ENCODE measurements at places on chromosomes 6 and 20.

GRCh38 chr6:145309842-145310535 lies 425.3 kb downstream of the EPM2A start:
- no peak for DNase-seq

- no peak for DNase-seq
Measured at GRCh38 chr6:135269481-135269891, 88.4 kb downstream of the MYB start.

DNA sequence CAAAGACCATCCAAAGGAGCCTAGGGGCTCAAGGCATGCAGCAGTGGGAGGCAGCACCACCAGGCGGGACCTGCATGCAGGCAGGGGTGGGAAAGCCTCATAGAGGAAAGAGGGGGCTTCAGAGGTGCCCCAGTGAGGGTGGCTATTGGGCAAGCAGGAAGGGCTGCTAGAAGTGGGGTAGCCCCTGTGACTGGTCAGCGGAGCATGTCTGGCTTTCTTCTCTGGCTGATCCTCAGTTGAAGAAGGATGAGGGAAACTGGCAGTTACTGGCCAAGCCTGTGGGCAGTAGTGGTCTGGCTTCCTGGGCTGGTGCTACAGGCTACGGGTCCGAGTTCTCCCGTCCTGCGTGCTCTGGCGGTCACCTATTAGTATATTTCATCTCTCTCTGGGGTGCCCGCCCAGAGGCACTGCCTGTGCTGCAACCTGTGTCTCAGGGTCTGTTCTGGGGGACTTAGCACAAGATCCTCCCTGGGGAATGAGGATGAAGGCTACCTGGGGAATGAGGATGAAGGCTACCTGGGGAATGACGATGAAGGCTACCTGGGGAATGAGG lies 35.9 kb upstream of the CST7 start:
- no peak for DNase-seq

- no peak for DNase-seq
Measured at GRCh38 chr6:134520181-134521115, 202.5 kb upstream of the SGK1 start.

DNA sequence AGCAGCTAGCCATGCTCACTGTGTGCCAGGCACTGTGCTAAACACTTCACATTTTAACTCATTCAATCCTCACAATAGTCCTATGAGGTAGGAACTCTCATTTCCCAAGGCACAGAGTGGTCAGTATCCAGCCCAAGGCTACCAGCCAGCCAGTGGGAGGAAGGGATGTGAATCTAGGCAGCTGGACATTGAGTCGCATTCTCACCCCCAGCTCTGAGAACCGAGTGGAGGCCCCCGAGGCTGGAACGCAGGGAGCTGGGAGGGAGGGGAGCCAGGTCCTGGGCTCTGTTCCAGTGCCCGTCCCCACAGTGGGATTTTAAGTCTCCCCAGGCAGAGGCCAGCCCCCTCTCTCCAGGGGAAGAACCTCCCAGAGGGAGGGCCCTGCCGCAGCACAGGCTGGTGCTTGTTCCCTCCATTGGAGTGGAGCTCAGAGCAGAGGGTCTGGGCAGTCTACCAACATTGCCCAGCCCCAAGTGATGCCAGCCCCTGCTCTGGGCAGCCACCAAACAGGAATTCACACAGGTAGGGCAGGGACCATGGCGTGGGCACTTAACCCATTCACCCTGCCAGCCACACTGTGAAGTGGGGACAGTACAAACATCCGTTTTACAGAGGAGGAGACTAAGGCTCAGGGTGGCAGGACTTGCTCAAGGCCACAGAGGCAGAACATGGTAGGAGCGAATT lies 131.3 kb downstream of the CEBPB start:
- DNase-seq = no peak

DNA sequence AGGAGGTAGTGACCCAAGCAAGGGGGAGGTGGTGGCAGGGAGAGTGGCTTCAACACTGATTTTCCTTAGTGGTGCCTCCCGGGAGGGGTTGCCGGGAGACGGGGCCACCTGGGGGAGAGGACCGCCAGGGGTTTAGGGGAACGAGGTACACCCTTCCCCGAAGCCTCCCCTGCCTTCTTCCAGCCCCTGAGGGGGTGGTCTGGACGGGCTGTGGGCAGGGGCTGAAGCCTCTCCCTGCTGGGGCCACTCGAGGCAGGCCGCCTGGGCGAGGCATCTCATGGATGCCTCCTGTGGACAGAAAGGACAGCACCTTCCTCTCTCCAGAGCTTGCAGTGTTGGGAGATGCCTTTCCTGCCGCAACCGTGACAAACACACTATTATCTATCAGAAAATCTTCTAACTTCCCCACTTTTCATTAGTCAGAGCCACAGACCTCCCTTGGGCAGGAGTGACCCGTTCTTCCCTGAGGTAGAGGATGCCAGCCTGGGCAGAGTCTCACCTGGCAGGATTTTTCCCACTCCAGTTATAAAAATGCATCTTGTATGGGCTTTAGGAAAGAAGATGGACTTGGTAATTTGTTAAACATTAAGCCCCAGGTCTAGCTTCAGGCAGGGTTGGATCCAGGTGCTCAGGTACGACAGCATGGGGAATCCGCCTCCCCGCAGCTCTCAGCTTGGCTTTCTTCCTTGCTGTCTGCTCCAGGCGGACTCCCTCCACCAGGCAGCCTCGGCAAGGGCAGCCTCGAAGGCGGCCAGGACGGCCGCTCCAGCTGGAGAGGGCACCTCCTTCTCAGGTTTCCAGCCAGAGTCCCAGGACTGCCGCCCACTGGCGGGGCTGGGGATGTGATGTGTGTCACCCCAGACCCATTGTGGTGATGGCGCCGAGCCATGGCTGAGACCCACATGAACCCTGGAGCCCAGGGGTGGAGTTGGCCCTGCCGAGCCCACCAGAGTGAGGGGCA lies 11.0 kb downstream of the HRH3 start:
- DNase-seq = no peak

GRCh38 chr20:53706466-53707370 lies 113.1 kb upstream of the ZNF217 start:
- no peak for DNase-seq

GRCh38 chr20:48310305-48310704 lies 517.5 kb downstream of the PREX1 start:
- DNase-seq = no peak

GRCh38 chr6:34147906-34148630 lies 2.2 kb upstream of the GRM4 start:
- DNase-seq = no peak

DNA sequence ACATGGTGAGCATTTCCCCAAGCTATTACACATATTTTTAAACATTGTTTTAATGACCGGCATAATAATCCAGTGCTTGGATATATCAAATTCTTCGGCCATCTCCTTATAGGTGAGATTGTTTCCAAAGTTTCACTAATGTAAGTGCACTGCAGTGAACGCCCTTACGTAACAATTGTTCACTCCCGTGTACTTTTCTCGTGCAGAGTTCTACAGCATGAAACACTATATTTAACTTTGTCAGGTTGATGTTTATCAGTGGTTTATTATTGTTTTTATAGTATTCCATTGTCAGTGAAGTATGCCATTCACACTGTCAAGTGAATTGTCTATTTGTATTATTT lies 3.4 kb upstream of the GZF1 start:
- DNase-seq = no peak

- DNase-seq = no peak
Measured at GRCh38 chr6:97668716-97669115, 385.7 kb upstream of the MMS22L start.

DNA sequence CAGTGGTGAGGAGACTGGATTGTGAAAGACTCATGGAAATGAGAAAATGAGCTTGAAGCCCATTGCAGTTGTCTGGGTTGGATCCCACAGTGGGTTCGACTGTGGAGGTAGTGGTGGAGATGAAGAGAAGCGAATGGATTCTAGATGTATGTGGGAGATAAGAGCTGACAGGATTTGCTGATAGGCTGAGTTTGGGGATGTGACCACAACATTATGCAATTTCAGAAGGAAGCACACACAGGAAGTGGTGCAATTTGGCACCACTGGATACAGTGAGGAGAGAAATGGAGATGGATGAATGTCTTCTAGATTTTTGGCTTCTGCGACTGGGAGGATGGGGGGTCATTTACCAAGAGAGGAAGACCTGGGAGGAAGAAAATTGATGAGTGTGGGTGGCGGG lies 64.4 kb upstream of the MAFB start:
- no peak for DNase-seq

DNA sequence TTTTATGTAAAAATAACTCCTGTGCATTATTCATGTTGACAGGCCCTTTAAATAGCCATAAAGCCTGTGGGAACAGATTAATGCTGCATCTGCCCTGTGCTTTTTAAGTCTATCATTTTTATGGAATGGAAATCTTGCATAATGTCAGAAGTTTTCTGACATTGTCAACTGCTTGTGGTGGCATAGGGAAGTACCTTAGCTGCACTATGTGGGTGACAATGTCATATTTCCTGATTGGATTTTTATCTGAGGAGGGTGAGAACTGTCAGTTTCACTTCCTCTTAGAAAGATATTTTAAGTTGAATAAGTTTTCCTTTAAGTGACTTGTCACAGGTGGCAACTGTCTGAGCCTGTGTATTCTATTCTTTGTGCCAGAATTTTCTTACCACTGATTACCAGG lies 267.9 kb downstream of the PLCB1 start:
- DNase-seq = no peak

- DNase-seq = no peak
Measured at GRCh38 chr6:34484391-34484790, 18.5 kb downstream of the PACSIN1 start.

GRCh38 chr20:16477632-16478031 lies 95.6 kb downstream of the KIF16B start:
- DNase-seq = no peak

DNA sequence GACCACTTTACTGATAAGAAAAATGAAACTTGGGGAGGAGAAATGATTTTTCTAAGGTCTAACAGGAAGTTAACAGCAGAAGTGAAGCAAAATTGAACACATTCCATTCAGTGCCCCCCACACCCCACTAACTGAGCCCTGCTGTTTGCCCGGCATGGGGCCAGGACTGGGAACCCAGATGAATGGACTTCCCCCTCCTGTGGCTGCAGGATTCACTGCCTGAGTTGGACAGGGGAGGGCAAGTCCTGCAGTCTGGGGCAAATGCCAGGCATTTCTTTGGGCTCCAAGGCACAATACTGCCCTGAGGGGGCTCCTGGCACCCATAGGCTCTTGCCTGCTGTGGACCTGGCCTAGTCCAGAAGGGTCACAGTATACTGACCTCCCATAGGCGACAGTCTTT lies 28.3 kb downstream of the FYN start:
- no peak for DNase-seq

- no peak for DNase-seq
Measured at GRCh38 chr6:84263557-84263956, 36.1 kb upstream of the CEP162 start.

- no peak for DNase-seq
Measured at GRCh38 chr6:53532061-53532797, 12.7 kb downstream of the GCLC start.

DNA sequence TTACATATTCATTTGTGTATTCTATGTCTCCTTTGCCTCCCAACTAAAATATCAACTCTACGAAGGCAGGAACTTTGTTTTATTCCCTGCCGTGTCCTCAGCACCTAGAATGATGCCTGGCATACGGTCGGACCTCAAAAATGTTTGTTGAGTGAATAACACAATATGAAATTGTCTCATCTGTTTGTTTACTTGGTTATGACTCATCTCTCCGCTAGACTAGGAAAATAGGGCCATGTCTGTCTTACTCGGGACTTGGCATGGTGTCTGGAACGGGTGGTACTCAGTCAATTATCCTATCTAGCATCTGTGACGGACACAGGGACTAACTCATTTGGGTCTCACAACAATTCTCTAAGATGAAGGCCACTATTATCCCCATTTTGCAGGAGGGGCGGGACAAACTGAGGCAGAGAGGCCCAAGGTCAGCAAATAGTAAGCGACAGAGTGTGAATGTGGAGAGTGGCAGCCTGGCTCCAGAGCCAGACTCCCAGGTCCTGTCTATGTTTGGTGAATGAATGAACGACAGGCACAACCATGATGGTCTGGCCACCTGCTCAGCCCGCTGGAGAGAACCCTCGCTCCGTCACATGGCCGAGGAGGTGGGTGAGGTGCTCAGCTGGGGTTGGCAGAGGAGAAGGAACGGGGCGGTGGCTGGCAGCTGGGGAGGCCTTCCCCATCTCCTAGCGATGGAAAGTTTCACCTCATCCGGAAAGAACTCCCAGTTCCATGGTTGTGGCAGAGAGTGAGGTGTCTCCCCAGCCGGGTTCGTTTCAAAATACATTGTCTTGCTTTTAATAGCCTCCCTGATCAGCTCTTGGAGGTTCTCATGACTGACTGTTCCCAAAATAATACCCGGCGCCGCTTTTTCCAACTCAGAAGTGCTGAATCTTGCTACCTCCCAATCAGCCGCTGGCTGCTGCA lies 27.6 kb upstream of the NFATC2 start:
- no peak for DNase-seq

DNA sequence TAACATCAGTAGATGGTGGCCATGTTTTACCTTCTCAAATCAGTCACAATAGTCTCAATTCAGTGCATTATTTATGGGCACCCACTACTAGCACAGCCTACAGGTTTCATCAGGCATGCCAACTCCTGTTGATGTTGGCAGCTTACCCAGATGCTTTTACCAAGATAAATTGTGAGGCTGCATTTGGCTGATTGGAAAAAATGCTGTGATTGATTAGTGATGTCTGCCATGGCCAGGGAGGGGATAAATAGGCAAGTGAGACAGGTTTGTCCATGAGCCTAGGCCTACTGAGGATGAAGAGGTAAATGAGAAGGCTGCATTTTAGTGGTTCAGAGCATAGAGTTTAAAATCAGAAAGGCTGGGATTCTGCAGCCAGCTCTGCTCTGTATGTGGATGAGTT lies 227.1 kb downstream of the NFATC2 start:
- DNase-seq = no peak

Measured in T-helper 1 cell (primary cell).